Activated T-helper 1 cell treated with anti-CD3 and anti-CD28 coated beads, Interleukin-12 subunit alpha, Interleukin-12 subunit beta, Interleukin-2, Interleukin-4 antibody, amounts not matched to agents 30 ng/mL and 10 ng/mL and 1 ng/mL, durations not matched to agents 14 hours and 24 hours and 36 hours (primary cell): ENCODE measurements at places on chromosomes 6 and 20. TPM values are rescaled to one million over a fixed set of nuclear protein-coding genes. Genes with fewer than 3 reads are reported as not detected.

Gene SSTR4
- not detected in 2 replicates for total RNA-seq

Gene SMOC2
- not detected in 2 replicates for total RNA-seq

Gene IL17F
- 0.27 TPM in 1 of 2 replicates, not detected in the other for total RNA-seq

Gene SYCP2
- 4.8 and 5.1 TPM in 2 replicates for total RNA-seq

Gene NFATC2
- 84.0 and 86.4 TPM in 2 replicates for total RNA-seq

Gene TNFRSF6B
- total RNA-seq: not detected in 2 replicates

Gene WFDC5
- 0.27 TPM in 1 of 2 replicates, not detected in the other for total RNA-seq

GRCh38 chr20:24795436-24795835 lies 153.6 kb upstream of the CST7 start:
- no peak for DNase-seq

DNA sequence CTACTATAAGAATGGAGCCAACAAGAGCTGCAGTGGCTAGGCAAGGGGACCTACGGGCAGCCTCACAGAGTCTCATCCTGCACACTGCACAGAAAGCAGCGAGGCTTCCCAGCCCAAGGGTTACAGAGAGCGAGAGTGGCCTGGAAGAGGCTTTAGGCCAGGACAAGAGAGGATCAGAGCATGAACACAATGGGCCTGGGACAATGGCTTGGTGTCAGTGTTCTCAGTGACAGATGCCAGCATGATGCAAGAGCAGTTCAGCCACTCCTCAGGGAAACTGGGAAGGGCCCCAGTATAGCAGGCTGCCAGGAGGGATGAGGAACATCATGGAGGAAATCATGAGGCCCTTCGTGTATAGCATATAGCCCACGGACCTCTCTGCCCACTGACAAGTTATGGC lies 108.0 kb downstream of the NUS1 start:
- DNase-seq: no peak

DNA sequence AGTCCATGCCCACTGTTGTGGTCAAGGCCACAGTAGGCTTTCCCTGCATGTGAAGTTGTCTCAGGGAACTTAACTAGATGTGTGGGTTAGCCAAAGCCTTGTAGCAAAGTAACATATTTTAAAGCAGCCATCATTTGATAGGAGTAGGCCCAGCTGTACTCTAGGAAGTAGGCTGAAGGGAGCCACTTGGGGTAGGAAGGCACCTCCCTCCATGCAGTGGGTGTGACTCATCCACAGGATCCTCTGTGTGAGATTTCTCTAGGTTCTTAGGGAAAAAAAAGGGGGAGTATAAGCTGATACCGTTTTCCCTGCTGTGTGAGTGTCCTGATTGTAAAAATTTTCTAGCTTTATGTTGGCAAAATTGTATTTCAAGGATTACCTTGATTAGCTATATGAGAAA lies 44.7 kb downstream of the VAPB start:
- DNase-seq: no peak

DNA sequence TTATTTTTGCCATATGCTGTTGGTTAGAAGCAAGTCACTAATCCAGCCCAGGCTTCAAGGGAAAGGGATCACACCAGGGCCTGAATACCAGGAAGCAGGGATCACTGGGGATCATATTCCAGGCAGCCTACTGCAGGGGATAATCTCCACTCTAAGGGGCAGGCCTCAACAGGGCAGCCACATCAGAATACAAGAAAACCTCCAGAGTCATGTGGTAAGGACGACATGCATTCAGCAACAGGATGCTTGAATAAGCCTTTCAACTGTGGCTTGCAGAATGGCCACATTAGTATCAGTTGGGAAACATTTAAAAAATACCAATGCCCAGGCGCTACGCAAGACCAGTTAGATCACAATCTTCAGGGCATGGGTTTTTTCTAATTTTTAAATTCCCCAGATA lies 109.1 kb downstream of the LY86 start:
- no peak for DNase-seq

DNA sequence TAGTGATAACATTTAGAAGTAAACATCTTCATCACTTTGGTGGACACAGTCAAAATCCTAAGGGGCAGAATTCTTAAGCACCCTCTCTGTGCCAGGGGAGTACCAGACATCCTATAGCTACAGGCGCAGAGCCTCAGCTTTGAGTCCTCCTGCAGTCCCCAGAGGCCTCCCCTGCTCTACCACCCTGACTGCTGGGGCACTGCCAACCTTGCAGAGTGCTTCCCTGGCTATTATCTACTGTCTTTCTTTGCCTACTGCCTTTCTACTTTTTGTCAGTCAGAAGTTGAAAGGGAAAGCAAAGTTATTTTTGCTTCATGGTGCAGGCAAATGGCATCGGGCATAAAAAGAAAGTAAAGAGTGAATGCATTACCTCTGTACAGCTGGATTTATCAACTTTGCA lies 80.1 kb downstream of the AIG1 start:
- no peak for DNase-seq

DNA sequence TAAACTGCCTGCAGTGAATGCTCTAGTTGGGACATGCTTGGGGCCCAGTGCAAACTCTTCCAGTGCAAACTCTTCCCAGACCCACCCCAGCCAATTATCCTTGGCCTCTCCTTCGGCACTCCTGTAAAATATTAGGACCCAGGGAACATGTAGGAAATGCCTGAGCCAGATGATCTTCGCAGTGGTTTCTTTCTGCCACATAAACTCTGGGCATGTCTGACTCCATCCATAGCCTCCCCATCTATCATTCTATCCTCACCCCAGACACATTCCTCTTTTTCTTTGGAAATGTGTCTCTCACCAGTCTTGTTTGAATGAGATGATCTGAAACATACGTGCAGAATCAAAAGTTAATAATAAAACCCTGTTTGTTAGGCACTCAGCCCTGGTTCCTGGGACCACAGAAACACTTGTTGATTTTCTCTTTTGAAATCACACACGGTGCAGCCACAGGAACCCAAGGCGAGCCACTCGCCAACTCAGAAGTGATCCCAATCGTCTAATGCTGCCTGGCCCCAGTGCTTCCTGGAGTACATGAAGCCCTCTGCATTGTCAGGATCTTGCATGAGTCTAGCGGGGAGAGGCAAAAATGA lies 108.9 kb upstream of the CST7 start:
- DNase-seq: no peak

DNA sequence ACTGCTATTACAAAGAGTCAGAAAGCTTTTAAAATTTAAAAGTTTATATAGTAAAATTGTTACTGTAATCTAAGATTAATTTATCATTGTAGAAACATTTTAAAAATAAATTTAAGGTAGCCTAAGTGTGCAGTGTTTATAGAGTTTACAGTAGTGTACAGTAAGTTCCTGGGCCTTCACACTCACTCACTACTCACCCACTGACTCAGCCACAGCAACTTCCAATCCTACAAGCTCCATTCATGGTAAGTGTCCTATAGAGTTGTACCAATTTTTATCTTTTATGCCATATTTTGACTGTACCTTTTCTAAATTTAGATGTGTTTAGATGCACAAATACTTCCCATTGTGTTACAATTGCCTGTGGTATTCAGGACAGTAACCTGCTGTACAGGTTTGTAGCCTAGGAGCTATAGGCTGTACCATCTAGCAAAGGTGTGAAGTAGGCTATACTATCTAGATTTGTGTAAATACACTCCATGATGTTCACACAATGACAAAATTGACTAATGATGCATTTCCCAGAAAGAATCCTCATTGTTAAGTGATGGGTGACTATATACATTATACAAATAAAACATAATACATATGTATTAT lies 10.2 kb upstream of the TMEM170B start:
- no peak for DNase-seq

DNA sequence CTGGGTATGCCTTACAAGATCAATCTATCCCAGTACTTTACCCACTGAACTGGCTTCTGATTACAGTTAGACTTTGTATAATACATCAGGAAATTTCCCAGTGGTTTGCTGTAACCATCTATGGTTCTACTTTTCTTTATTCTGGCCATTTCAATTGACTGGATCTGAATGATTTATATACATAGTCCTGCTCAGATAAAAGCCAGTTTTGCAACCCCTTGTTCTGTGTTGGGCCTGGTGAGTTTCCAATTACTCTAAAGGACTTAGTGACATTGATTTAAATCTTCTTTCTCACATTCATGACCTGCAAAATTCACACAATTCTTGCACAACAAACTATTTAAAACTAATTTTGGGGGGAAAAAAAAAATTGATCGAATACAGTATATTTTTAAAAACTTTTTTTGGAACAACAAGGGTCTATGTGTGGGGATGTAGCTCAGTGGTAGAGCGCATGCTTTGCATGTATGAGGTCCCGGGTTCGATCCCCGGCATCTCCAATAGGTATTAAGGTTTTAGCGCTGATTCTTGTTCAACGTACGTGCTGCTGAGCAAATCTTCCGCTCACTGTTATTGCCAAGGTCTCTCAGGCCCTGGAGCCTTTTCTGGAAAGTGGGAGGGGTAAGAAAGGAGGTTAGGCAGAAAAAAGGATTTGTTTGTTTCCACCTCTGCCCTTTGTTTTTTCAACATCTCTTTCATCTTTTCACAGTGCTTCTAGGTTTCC lies 117.5 kb downstream of the GPX5 start:
- DNase-seq: no peak

DNA sequence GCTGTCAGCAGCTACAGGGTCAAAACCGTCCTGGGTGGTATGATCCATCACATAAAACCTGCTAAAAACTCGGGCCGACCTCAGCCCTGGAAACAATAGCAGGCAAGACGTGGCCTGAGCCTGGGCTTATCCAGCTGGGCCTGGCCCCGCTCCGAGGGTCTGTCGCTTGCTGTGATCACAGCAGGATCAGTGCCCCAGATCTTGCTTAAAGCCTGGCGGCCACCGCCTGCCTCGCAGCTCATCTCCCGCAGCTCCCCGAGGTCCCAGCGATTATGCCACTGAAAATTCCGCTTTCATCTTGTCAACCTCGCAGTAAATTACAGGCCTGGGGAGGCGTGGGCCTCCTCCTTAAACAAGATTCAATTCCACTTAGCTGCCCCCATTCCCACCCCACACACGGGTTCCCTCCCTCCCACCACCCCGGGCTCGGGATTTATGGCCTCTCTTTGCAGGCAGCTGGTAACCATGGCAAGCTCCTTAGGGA lies 40.1 kb downstream of the CDH22 start:
- DNase-seq: no peak

DNA sequence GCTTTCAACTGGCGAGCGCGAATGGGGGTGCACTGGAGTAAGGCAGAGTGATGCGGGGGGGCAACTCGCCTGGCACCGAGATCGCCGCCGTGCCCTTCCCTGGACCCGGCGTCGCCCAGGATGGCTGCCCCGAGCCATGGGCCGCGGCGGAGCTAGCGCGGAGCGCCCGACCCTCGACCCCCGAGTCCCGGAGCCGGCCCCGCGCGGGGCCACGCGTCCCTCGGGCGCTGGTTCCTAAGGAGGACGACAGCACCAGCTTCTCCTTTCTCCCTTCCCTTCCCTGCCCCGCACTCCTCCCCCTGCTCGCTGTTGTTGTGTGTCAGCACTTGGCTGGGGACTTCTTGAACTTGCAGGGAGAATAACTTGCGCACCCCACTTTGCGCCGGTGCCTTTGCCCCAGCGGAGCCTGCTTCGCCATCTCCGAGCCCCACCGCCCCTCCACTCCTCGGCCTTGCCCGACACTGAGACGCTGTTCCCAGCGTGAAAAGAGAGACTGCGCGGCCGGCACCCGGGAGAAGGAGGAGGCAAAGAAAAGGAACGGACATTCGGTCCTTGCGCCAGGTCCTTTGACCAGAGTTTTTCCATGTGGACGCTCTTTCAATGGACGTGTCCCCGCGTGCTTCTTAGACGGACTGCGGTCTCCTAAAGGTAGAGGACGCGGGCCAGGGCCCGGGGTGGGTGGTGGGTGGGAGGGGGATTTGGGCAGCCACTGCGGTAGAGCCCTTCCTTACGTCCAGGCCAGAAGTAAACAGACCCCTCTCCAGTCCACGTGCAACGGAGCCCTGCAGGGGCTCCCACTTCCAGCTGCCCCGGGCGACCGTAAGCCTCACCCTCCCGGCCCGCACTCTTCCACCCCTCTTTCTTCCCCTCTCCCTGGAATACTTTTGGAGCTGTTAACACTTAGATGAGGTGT lies 998 bp downstream of the BMP2 start:
- no peak for DNase-seq

- no peak for DNase-seq
Measured at GRCh38 chr6:56445818-56446217, 196.9 kb downstream of the DST start.

DNA sequence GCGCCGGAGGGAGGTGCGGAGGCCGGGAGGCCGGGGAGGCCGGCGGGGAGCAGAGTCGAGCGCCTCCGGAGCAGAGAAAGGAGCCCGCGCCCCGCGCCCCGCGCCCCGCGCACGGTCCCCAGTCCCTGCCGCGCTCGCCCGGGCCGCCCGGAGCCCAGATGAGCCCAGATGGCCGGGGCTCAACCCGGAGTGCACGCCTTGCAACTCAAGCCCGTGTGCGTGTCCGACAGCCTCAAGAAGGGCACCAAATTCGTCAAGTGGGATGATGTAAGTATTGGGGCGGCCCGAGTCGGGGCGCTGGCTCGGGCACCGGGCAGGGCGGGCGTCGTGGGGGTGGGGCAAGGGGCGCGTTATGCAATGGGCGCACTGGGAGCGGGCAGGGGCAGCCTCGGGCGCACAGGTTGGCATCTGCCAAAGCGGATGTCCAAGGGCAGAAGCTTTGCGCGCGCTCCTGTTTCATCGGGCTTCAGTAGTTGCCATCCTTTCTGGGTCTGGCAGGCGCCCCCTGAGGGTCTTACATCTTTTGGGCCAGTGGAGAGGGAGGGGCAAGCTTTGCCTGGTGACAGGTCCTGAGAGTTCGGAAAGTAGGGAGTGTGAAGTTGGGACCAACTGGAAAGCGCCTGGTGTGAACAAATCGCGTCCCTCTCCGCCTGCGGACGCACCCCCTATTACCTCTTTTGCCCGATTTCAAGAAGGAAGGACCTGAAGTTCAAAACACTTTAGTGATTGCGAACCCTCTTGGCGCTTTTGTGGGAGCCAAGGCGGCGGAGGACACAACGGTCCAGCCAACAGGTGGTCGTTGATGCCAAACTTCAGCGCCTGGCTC lies 631 bp downstream of the PLCB1 start:
- no peak for DNase-seq

DNA sequence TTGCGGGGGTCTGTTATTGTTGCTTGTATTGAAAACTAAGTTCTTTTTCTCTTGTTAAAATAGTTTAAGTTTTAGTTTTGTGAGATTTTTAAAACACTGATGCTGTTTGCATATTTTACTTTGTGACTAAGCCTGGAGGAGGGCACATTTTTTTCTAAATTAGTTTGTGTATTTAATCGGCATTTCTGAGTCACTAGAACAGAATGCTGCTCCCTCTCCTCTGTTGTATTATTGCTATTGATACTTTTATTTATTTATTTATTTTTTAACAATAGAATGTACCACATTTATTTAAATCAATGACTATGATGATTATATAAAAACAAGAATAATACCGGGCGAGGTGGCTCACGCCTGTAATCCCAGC lies 5.1 kb upstream of the FAM50B start:
- DNase-seq: no peak

GRCh38 chr6:81875782-81876293 lies 123.4 kb upstream of the TENT5A start:
- no peak for DNase-seq

GRCh38 chr6:3077430-3077829 lies 9.1 kb downstream of the RIPK1 start:
- DNase-seq: no peak

GRCh38 chr20:25297141-25297905 lies 49.4 kb downstream of the PYGB start:
- no peak for DNase-seq

- DNase-seq: no peak
Measured at GRCh38 chr6:115783402-115784061, 277.2 kb downstream of the FRK start.

GRCh38 chr20:25685276-25686080 lies 11.2 kb downstream of the ZNF337 start:
- no peak for DNase-seq
